ENCODE measurements at places on chromosomes 1 and 21.

GRCh38 chr1:151062741-151063371 lies 2.7 kb downstream of the MLLT11 start:
- DNase-seq, result peak; percentile 88

GRCh38 chr1:12532405-12533315 lies 85.3 kb downstream of the DHRS3 start:
- DNase-seq, result no peak

- DNase-seq, result peak; percentile 19
These were observed 25.3 kb upstream of the RRP15 start for GRCh38 chr1:218259800-218260199.

DNA sequence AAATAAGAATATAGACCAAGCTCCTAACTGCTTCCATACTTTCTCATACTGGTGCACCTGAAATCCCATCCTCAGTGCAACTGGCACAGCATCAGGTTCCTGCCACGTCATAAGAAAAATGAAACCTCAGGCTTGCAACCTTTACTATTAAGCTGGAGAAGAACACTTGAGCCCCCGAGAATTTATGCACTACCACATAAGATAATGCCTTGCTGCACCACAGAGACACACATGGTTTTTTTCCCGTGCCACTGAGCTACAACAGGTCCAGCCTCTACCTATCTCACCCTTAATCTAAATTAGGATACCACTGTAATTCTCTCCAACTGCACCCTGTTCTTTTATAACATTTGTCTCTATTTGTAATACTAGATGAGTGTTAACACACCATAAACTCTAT lies 174.5 kb downstream of the DENND1B start:
- DNase-seq, result no peak

- no peak for DNase-seq
These were observed 38.4 kb upstream of the KCNQ4 start for GRCh38 chr1:40745176-40745575.

DNA sequence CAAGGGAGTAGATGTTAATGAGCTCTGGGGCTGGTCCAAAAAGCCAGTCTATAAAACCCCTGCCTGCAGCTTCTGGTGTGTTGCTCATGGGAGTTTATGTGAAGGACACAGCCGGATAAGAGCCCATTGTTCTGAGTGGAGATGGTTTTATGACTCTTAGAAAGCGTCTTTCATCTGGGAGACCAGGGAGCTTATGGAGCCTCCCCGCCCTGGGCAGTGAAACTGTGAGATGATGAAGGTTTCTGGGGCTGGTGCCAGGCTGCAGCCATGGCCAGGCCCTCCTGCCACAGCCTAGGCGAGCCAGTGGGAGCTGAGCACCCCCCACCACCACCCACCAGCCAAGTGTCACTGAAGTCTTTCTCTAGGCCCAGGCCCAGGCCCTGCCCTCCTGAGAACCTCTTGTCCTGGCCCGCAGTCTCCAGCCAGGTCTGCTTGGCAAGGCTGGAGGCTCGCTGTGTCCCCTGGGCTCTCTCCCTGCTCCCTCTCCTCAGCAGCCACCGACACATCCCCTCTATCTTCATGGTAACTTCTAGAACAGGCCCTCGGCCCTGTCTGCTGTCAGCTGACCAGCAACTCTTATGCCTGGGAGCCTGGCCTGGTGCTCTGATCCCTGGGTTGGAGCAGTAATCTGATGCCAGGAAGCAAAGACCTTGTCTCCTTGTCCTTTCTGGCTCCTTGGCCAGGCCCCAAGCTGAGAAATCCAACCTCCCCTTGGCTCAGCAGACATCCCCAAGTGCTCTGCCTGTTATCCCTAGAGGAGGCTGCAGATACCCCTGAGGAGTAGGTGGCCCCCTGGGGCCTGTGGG lies 7.6 kb upstream of the ARHGEF10L start:
- no peak for DNase-seq

- DNase-seq, result peak; percentile 88
These were observed 251.2 kb upstream of the USP24 start for GRCh38 chr1:55466373-55466772.

GRCh38 chr1:200762089-200762488 lies 23.4 kb downstream of the CAMSAP2 start:
- no peak for DNase-seq

- DNase-seq, result peak; percentile 63
These were observed 160.2 kb downstream of the DENND1B start for GRCh38 chr1:197614916-197615692.

- DNase-seq, result no peak
These were observed 11.8 kb upstream of the YBX1 start for GRCh38 chr1:42670425-42670824.

GRCh38 chr1:67404212-67404620 lies 26.0 kb downstream of the SERBP1 start:
- DNase-seq, result no peak

GRCh38 chr1:109516872-109517271 lies 7.3 kb upstream of the AMIGO1 start:
- DNase-seq, result peak; percentile 32

- peak; percentile 75 for DNase-seq
These were observed 21.3 kb upstream of the C1orf105 start for GRCh38 chr1:172398970-172399755.

- peak; percentile 91 for DNase-seq
These were observed 520 bp downstream of the PLEKHN1 start for GRCh38 chr1:966704-967300.

- peak; percentile 88 for DNase-seq
These were observed at the start of gene E2F2 for GRCh38 chr1:23530747-23531561. Gene E2F2 (minus strand): TSS chr1:23531233. CDS start chr1:23530793, 440 bp downstream.

DNA sequence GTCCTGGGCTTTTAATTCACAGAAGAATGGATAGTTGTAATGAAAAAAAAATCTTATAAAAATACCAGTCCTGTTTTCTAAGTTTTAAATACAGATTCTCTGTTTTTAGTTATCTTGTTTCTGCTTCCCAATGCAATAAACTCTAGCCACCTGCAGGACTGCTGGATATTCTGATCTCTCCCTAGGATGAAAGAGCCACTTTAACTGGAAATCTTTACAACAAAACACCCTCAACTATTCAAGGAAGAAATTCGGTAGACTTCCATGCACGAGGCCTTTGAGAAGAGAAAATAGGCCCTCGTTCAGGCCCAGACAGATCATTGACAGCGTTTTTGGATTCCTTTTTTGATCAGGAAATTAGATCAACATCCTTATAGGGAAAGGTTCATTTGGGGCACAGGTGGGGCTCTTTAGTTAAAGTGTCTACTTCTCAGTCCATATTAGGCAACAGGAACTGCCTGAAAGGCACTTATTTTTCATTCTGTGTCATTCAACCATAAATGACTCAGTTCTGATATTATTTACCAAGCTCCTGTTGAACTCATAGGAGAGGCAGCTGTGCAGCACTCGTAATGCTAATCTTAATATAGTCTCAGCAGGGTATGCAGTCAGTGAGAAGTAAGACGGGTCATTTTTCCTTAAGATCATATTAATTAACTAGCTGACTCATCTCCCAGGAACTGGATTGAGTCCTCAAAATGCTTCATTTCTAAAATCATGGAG lies 71.1 kb upstream of the ERRFI1 start:
- DNase-seq, result peak; percentile 95

DNA sequence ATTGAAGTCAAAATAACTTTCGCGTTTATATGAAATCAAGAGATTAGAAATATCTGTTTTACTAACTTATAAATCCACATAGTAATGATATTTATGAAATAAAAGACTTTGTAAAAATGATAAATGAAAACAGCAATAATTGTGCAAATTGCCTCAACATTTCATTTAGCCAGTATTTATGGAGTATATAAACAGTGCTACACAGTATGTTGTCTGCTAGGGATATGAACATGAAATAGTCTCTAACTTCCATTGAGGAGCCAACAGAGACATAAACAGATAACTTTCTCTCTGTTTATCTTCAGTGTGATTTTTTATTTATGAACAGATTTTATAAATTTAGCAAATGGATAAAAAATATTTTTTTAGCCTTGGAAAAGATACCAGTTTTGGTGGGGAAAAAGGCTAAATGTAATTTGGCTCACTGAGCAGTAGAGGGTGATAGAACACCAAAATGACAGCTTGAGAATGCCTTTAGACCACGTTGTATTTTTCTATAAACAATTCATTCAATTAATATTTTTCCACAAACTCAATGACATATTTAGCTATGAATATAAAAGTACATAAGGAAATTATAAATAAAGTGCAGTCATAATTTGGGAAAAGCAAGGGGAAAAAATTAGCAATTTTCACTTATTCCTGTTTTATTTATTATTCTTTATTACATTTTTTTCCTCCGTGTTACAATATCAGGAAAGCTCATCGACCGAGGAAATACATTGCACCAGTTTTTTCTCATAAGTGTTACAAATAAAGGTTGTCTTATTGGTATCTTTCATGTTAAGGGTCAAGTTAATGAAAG lies 47.5 kb upstream of the EEIG2 start:
- peak; percentile 43 for DNase-seq

GRCh38 chr1:195054217-195054687 lies 1554.0 kb downstream of the KCNT2 start:
- no peak for DNase-seq

DNA sequence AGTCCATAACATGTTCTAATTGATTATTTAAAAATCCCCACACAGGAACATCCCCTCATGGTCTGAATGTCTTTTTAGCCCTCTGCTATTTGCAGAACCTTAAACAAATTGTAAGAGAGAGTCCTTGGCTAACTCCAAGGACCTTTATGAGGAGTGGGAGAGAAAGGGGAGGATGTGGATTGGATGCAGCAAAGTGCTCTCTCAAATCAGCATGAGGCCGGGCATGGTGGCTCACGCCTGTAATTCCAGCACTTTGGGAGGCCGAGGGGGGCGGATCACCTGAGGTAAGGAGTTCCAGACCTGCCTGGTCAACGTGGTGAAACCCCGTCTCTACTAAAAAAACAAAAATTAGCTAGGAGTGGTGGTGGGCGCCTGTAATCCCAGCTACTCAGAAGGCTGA lies 154.8 kb downstream of the TGFB2 start:
- no peak for DNase-seq

Measured in epithelial cell of esophagus (primary cell).